ENCODE measurements at places on chromosomes 2 and 18.

DNA sequence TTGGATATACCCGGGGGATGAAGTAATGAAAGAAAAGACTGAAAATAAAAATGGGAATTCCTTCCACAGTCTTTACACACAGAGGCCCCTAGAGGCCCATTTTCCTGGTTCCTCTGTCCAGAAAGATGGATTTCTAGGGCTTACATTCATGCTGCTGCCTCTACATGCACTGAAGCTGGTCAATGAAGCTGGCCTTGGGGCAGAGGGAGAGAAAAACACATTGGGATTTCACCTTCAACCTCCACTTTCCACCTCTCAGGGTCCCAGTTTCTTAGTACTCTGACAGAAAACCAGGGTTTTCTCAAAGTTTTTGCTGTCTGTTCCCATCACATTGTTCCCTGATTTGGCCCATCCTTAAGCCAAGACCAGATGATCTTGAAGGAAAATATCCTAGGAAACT is 154.6 kb upstream of the ZSWIM2 start:
- DNase-seq, result no peak

DNA sequence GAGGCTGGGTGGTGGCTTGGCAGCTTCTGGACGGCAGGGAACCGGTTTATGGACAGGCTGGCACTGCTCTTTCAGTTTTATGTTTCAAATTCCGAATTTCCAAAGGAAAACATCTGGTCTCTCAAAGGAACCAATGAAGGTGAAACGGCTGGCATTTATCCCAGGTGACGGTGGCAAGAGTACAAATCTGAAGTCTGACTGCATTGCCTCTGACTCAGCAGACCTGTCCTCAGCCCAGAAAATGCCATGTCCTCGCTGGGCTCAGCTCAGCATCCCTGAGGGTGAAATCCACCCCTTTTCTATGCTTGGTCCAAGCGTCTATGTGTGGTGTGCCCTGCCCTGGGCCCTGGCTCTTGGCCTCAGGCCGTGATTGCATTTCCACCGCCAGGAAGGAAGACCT is 38.1 kb downstream of the NAPG start:
- no peak for DNase-seq

GRCh38 chr18:67023059-67023458 is 419.2 kb upstream of the CDH19 start:
- DNase-seq, result no peak

DNA sequence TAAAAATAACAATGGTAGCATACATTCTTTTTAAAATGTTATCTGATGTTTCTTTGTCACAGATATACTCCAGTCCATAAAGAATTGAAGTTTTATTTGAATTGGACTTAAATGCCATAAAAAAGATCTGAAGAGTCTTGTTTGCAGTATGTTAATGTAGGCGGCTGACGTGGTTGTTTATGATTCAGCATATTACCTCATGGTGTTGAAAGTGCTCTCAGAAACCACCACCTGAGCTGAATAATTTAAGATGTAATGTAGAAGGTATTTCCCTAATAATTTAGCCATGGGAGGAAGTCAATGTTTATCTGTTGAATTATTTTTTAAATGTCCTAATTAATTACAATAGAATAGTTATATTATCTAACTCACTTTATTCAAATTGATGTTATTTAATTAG is 58.6 kb upstream of the CHN1 start:
- no peak for DNase-seq

DNA sequence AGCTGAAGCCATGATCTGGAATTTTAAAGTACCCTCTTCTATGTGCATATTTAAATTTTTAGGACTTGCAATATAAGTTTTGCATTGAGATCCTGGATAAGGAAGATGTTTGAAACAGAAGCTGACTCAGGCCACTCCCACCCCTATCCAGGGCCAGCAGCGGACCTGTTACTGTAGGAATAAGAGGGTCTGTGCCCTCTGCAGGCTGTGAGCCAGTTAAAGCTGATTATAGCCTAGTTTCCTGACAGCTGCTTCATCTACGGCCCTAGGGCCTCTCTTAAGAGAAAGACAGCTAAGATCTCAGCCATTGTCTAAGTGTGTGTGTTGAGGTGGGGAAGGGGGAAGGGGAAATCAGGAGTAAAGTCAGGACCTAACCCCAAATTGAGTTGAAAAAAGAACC is 234.0 kb downstream of the HAUS1 start:
- DNase-seq, result no peak

DNA sequence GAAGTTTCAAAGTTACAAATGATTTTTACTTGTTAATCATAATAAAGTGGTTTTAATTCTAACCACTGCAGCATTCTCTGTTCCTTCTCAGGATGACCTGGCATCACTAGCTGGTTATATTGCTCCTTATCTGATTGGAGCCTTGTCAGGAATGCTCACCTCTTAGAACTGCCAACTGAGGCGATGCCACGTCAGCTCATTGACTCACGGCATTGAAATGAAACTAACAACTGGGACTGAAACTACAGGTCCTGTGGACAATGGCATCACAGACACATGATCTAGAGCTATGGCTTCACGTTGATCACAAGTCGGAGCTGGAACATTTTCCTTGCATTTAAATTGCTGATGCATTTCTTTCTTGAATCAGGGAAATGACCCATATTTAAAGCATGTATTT is 54.9 kb upstream of the MAP2 start:
- DNase-seq, result no peak

DNA sequence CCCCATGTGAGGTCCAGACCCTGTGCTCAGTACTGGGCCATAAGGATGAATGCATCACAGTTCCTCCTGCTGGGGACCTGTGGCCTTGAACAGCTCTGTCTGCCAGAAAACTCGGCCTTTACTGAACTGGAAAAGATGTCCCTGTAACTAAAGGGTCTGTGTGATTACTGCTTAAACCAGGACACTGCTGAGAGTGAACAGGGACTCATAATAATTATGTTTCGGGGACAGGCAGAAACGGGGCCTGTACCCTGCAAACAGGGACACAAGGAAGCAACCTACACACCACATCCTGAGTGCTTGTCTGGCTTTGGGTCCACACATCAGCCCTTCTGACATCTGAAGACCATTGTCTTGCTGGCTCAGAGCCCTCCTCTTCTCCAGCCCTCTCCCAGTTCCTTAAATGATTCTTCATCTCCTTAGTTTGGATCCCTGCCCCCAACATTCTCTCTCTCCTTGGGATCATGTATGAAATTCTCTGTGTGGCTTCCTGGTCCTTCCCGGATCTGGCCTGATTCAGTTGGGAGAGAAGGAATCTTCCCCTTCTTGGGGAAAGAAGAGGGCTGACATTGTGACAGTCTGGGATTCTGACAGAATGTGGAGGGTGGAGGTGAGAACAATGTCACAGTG is 248.0 kb downstream of the MYCN start:
- no peak for DNase-seq

Data from stimulated activated CD8-positive, alpha-beta memory T cell treated with anti-CD3 and anti-CD28 coated beads, Interleukin-4, amount 100 ng/mL, for 1 hour (primary cell).